Iris pigment epithelial cell (primary cell): ENCODE measurements at places on chromosomes 13 and 19.

GRCh38 chr13:69194130-69194529 lies 913.5 kb upstream of the ATXN8OS start:
- no peak for DNase-seq

- no peak for DNase-seq
Measured at GRCh38 chr13:95497381-95497807, 55.1 kb upstream of the CLDN10 start.

DNA sequence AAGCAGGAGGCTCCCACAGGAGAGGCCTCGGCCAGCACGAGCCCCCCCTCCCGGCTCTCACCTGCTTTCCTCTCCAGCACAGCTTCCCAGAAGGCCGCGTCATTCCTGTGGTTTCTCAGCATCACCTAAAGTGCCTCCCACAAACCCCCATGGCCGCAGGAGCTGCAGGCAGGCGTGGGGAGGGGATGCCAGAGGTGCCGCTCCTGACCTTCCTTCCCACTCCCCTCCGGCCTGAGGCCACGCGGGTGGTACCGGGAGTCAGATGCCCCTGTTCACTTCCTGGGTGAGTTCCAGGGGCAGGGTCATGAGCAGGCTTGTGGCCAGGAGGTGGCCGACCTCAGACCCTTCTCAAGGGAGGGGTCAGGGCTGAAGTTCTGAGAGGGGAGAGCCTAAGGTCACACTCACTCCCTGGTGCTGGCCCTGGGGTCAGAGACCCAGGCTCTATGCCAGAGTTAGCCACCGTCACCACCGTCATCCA lies 14.4 kb upstream of the NPAS1 start:
- no peak for DNase-seq

DNA sequence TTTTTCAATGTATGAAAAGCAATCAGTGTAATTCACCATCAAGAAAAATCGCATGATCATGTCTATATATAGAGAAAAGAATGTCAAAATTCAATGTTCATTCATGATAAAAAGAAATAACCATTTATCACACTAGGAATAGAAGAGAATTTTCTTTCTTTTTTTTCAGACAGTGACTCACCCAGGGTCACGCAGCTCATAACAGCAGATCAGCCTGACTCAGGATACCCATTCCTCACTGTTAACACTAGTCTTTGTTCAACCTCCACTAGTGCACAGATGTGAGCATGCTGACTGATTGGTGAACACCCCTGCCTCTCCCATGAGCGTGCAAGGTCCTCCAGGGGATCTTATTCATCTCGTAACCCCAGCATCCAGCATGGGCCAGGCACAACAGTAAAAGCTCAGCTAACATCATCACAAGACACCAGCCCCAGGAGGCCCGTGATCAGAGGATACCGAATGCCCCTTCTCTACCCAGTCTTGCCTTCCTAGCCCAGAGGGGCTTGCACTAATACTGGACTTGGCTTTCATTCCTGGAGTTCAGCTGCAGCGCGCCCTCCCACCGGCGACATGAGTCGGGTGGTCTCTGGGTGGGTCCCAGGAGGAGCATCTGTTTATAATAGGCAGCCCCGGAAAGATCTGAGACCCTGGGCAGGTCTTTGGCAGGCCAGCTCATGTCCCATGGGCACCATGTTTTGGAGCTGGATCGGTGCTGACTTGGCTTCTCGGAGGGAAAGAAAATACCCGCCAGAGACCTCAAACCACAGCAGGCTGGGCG lies 539.5 kb upstream of the SLC10A2 start:
- no peak for DNase-seq

GRCh38 chr13:42174344-42175162 lies 97.4 kb upstream of the AKAP11 start:
- peak; percentile 85 for DNase-seq

- no peak for DNase-seq
Measured at GRCh38 chr13:90185734-90186133, 1161.8 kb upstream of the MIR17HG start.

- no peak for DNase-seq
Measured at GRCh38 chr19:46821512-46822409, 28.9 kb downstream of the AP2S1 start.

- DNase-seq: no peak
Measured at GRCh38 chr13:112133499-112134390, 66.8 kb downstream of the SOX1 start.

DNA sequence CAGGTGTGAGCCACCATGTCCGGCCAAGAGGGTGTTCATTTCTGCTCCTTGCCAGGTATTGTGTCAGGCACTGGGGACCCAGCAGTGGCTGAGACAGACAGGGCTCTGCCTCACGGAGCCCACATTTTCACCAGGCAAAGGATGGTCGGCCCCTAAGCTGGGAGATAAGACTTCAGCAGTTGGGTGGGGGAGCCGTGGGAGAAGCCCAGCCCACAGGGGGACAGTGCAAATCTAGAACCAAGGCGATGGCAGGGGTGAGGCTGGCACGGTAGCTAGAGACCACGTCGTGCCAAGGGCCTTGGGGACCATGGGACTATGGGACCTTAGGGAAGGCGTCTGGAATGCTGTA lies 8.3 kb downstream of the LSR start:
- DNase-seq: no peak

DNA sequence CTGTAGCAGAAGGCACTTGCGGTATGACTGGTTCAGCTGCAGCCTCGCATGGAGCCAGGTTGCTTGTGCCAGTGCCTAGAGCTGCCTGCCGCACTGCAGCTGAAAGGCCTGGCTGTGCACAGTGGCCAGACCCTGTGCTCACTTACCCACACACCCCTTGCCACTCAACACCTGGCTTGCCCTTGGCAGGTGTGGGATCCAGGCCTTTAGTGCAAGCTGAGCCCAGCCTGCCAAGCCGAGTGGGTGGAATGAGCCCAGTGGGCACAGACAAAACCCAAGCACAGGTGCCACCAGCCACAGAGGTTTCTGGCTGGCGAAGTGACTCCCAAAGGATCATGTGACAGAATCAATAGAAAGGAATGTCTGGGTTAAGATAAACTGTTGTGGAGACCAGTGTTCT lies 19.5 kb downstream of the LIG4 start:
- no peak for DNase-seq

DNA sequence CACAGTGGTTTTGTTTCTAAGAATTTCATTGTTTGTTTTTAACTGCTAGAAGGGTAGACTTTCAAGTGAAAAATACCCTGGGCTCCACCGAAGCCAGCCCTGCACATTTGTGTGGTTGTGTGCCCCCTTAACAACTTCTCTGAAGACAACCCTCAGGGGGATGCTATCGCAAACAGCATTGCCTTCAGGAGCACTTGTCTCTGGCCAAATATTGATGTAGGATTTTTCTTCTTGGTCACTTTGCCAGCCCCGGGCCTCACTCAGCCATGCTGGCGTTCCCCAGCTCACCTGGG lies 69.2 kb upstream of the SERP2 start:
- no peak for DNase-seq

GRCh38 chr19:29323440-29324290 lies 110.7 kb upstream of the UQCRFS1 start:
- DNase-seq: no peak

DNA sequence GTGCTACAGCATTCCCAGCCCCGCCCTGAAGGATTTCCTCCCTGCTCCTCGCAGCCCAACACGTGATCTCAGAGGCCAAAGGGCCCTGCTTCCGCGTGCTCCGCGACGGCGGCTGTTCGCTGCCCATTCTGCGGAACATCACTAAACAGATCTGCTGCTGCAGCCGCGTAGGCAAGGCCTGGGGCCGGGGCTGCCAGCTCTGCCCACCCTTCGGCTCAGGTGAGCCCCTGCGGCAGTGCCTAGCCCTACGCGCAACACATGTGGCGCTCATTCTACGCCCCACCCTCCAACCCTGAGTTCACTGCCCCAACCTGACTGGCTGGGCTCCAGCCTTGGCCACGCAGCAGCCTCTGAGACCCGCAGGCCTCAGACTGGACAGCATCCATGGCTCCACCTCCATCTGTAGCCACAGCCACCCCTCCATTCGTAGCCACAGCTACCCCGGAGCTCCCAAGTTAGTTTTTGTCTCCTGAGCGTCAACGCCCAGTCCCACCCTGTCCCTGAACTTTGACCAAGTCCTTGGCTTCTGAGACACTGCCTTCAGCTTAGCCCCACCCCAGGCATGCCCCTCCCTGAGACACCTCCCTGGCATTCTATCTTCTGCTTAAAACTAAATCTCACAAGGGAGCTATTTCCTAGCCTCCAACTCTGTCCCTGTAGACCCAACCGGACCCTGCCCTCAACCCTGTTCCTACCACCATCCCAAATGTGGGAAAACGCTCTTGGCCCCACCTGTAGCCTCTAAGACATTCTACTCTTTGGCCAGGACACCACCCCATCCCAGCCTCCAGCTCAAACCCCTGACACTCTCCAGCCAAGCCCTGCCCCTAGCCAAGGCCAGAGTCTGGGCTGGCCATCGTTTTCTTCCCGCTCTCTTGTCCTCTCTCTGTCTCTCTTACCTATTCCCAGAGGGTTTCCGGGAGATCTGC lies 6.4 kb downstream of the LTBP4 start:
- DNase-seq: no peak

DNA sequence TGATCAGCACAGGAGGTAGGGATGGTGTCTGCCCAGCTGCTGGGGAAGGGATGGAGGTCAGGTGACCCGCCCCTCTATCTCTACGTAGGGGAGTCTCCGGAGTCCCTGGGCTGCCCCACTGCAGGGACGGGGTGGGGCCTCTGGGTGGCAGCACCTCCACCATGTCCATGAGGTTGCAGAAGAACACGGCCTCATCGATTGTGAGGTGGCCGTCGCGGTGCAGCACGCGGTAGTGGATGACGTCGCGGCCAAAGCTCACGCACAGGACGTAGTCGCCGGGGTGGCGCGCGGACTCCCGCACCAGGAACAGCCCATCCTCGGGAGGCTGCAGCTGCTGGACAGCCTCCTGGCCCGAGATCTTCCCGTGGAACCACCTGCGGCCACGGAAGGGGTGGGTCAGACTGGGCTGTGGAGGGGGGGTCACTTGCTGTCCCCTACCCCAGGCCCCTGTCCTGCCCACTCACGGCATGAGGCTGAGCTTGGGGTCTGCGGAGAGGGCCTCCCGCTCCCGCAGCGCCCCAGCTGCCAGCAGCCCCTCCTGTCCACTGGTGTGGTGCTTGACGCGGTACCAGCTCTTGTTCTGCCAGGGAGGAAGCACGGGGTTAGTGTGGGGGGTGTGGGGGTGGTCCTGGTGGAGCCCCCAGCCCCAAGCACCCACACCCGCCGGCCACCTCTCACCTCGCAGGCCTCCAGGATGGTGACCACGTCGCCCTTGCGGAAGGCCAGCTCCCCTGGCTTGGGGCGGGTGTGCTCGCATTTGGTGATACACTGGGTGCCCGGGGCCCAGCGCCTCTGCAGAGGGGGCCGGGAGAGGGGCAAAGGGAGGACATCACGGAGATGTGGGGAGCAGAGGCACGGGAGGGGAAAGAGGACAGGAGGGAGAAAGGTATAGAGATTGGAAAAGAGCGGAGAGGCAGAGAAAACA lies 2.3 kb downstream of the MATK start:
- no peak for DNase-seq

DNA sequence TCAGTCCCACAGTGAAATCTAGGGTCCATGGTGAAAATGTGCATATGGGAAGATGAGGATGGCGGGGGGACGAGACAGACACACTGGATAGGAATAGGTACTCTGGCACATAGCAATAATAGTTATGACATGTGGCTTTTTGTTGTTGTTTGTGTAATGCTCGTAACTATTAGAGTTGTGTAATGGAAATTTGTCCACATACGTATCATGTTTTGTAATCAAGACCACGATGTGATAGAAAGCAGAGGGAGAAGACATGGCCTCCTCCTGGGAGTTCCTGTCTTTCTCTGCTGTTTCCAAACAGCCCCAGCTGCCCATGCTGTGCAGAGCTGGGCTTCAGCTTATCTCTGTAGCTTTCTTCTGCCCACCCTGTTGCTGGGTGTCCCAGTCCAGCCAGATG lies 185.3 kb upstream of the TMTC4 start:
- no peak for DNase-seq

GRCh38 chr13:23871616-23872220 lies 17.5 kb downstream of the MIPEP start:
- peak; percentile 31 for DNase-seq

GRCh38 chr19:6185093-6185834 lies 49.8 kb downstream of the ACSBG2 start:
- no peak for DNase-seq

DNA sequence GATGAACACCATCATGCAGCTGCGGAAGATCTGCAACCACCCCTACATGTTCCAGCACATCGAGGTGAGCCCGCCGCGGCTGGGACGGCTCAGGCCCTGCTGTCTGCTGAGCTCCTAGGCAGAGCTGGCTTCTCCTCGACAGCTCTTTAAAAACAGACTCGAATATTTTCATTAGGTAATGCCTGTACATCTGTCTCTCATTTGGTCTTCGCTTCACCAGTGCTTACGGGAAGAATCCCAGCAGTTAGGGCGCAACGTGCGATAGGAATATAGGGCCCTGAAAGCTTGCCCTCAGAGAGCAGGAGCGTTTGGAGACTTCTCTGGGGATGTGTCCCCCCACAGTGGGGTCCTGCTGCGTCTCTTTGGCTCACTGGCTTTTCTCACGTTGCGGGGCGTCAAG lies 63.8 kb upstream of the LDLR start:
- no peak for DNase-seq
